ENCODE measurements at places on chromosomes 16 and 17.

DNA sequence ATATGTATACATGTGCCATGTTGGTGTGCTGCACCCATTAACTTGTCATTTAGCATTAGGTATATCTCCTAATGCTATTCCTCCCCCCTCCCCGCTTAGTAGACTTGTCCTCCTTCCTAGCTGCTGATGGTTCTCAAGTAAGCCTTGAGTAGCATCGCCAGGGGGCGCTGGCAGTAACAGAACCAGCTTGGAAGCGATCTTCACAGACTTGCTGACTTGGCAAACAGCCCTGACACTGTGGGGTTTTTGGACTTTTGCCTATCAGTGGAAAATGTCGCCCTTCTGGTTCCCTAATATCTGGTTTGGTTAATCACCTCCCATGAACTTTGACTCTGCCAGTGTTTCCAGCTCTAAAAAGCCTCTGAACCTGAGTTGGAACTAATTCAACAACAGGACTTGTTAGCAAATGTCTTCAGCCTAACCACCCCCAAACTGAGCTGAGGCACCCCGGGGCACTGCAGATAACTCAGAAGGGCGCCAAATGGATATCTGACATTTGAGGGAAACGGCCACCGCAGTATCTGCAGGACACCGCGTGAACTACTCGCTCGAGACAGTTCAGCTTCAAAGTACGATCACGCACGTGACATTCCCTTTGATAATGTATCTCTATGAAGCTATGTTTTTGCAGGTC is 15.4 kb upstream of the SPATA32 start:
- DNase-seq = peak; percentile 65

- DNase-seq = no peak
Observed at GRCh38 chr16:88387941-88388627, 5.3 kb downstream of the ZNF469 start.

DNA sequence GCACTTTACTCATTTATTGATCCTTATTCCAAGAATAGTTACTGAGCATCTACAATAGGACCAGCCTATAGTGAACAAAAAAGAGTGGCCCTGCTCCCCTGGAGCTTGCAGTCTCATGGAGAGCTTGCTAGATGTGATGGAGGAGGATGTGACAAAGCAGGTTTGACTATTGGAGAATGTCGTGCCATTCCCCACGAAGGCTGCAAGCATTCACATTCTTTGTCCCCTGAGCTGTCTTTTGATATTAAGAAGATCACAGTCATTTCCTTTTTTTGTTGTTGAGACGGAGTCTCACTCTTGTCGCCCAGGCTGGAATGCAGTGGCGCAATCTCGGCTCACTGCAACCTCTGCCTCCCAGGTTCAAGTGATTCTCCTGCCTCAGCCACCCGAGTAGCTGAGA is 115.0 kb upstream of the ADAMTS18 start:
- no peak for DNase-seq

- no peak for DNase-seq
Observed at GRCh38 chr17:74527081-74527480, 4.2 kb downstream of the CD300LB start.

- no peak for DNase-seq
Observed at GRCh38 chr16:86166414-86166813, 267.5 kb downstream of the IRF8 start.

GRCh38 chr16:68041783-68042182 is 18.7 kb downstream of the DUS2 start:
- no peak for DNase-seq

DNA sequence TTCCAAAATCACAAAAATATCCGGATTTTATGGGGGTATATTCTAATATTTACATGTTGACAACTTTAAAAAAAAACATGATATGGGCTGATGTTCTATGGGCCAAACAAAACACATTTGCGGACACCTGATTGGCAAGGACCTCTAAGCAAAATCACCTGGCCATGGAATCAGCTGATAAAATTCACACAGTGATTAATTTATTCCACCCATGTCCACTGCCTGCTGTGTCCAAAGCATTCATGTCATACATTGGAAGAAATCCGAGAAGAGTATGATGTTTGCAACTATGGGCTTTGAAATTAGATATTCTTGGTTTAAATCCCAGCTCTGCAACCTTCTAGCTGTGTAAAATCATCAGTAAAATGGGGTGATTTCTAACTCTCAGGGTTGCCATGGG is 538.7 kb downstream of the HAPSTR1 start:
- no peak for DNase-seq

GRCh38 chr17:13387952-13388351 is 213.8 kb downstream of the HS3ST3A1 start:
- no peak for DNase-seq

- no peak for DNase-seq
Observed at GRCh38 chr17:38598536-38598935, 7.2 kb downstream of the SRCIN1 start.

- DNase-seq = no peak
Observed at GRCh38 chr17:75289832-75290337, 652 bp upstream of the SLC25A19 start.

DNA sequence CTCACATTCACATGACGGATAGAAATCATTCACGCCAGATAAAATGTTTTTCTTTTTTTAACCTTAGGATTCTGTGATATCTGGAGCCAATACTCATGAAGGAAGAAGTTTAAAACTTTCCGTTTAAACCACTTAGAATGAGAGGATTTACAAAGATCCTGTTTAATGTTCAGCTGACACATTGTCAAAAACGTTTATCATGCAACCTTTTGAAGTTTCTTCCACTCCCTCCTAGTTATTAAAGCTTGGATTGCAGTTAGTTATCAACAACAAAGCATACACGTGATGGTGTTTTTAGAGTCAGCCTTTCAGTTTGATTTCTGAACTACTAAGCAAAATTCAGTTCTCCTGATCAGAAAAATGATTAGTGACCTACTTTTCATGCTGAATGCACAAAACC is 143.3 kb upstream of the AXIN2 start:
- no peak for DNase-seq

GRCh38 chr17:43759836-43760235 is 1.2 kb upstream of the SOST start:
- no peak for DNase-seq

DNA sequence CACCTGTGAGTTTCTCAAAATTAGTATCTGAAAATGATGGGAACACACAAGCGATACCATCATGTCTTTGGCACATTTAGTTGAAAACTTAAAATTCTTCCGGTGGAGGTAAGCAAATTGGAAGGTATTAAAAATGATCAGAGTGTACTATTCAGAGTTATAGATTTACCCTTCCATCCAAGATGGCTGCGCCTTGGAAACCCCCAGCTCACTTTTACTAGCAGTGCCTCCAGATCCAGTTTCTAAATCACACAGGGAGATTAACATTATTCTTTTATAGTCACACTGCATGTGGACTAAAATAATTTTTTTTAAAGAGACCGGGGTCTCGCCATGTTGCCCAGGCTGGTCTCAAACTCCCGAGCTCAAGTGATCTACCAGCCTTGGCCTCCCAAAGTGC is 15.0 kb downstream of the PITPNC1 start:
- no peak for DNase-seq

DNA sequence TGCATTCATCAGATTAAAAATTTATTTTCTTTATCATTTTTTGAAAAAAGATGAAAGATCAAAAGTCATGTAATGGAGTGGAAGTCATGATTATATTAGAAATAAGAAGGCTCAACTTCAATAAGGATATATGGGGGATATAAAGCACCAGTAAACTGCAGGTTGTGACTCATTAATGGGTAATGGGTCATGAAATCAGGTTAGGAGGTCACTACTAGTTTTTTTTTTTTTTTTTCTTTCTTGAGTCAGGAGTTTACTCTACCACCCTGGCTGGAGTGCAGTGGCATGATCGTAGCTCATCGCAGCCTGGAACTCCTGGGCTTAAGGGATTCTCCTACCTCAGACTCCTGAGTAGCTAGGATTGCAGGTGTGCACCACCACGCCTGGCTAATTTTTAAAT is 14.3 kb downstream of the EFCAB13 start:
- DNase-seq = no peak

GRCh38 chr16:66668777-66669444 is 27.6 kb downstream of the CMTM4 start:
- no peak for DNase-seq

GRCh38 chr17:5501685-5502084 is 15.3 kb downstream of the MIS12 start:
- no peak for DNase-seq

DNA sequence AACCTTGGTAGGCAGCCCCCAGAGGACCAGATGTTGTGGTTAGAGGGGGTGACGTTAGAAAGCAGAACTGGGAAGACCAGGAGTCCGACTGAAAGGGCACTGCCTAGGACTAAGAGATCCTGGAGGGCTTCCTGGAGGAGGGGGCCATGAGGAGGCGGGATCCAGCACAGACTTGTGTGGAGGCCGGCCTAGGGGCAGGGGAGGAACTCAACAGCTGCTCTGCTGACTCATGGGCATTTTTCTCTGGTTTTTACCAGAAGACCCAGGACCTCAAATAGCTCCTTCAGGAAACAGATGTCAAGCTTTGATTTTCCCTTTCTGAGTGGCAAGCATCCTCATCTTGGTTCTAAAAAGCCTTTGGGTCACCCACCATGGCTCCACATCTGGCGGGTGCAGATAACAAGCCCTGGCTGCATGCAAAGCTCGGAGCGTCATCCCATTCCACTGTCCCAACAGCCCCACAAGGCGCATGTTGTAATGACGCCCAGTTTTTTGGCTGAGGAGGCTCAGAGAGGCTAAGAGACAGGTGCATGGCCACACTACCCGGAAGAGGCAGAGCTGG is 29.0 kb downstream of the IL21R start:
- DNase-seq = no peak

DNA sequence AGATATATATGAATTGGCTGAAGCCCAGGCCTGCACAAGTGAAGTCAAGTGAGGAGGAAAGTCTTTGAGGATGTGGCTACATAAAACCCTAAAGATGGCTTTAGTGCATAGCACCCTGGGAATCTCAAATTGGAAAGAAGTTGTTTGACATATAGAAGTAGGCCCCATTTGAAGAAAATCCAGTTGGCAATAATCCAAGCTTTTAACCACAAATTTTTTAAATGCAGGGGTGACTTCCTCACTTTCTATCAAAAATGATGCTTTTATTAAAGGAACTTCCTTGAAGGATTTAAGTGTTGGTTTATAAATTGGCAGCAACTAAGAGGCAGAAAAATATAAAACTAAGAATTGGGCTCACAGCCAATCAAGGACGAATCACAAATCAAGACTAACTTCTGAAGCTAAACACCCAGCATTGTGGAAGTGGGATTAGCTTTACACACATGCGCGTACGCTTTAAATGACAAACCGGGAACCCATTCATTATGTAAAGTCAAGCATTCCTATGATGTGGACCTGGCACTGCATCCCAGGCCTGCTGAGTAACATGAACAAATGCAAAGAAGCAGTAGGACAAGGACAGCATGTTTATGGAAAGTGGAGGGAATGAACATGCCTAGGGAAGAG is 63.3 kb downstream of the NOG start:
- DNase-seq = no peak
